ENCODE measurements at places on chromosomes 7 and 10. TPM values are rescaled to one million over a fixed set of nuclear protein-coding genes. Genes with fewer than 3 reads are reported as not detected.

DNA sequence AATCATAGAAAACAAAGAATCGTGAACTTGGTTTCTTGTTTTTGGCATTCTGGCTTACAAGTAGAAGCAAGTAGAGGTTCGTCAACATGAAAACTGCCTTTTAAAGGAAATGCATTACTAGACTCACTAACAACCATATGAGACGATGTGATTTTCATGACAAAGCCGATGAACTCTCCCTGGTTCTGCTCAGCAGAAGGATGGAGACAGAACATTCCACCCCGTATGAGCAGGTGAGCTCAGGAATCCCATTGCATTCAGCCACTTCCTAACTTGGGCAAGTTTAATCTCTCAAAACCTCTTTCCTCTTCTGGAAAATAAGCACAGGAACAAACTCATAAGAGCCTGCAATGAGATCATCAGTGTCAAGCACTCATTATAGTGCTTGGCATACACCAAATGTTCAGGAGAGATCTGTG, 57.4 kb upstream of the SVIL start:
- no peak for DNase-seq

- DNase-seq, result no peak
Observed at GRCh38 chr7:69597278-69598076, 798 bp upstream of the AUTS2 start.

DNA sequence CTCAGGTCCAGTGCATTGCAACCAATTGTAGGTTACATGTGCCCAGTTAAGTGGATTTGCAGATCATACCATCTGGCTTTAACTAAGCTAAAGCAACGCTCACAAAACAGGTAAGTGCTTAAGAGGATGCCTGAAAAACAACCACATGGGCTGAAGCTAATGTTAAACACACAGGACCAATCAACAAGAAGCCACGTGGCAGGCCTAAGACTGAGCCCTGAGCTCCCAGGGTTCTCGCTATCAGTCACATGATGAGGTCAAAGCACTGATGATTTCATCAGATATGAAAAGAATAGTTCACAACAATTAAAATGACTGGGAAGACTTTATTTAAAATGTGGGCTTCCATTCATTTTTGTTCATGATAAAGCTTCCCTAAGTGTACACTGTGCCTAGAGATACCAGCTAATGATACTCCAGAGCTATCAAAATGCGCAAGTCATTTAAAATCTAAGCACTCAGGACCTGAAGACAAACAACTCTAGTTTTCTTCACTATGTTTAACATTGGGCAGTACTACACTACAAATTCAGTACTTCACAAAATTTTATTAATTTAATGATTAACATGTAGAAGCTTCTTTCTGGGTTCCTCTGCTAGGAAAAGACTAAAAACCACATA, 90.6 kb downstream of the PIP4K2A start:
- no peak for DNase-seq

- peak; percentile 87 for DNase-seq
Observed at GRCh38 chr7:132548489-132549078, 27.7 kb downstream of the PLXNA4 start.

GRCh38 chr7:143177374-143178119, 5.7 kb upstream of the TAS2R39 start:
- no peak for DNase-seq

DNA sequence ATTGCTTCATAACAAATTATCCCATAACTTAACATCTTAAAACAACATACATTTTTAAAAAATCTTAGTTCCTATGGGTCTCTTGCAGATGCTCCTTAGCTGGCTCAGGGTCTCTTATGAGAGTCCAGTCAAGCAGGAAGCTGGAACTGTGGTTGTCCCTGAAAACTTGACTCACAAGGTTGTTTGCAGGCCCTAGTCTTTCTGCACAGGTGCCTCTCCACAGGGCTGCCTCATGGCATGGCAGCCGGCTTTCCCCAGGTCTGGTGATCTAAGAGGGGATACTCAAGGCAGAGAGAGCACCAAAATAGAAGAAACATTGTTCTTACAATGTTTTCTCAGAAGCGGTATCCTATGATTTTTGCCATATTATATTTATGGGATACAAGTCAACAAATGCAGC, 127.1 kb downstream of the CDK14 start:
- no peak for DNase-seq

Gene CRTAC1
- total RNA-seq, result not detected

DNA sequence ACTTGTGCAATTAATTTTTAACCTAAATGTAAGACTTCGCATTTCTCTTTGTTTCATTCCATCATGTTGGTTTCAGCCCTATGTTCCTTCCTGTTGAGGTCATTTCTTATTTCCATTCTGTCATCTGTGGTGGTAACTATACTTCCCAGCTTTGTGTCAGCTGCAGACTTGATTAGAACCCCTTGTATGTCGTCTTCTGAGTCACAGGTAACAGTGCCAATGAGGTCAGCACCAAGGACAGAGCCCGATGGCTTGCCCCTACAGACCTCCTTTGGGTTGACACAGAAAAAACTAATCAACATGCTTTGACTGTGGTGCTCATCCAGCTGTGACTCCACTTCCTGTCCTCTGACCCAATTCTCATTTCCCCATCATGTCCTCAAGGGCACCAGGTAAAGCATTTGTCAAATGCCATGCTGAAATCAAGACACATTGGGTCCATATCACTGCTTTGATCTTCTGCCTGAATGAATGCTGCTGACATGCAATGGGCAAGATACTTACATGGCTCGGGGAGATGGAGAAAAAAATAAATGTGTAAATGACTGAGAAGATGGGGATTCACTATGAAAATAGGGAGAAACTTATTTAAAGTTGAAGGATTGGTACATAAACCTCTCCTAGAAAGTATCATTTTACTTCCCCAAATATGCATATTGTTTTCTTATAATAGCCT, 25.6 kb upstream of the CRTAC1 start:
- no peak for DNase-seq

Gene FGFBP3
- 0.53 TPM for total RNA-seq

Gene PIK3CG
- total RNA-seq, result not detected

GRCh38 chr7:67553378-67553777, 556.7 kb downstream of the TYW1 start:
- DNase-seq, result no peak

DNA sequence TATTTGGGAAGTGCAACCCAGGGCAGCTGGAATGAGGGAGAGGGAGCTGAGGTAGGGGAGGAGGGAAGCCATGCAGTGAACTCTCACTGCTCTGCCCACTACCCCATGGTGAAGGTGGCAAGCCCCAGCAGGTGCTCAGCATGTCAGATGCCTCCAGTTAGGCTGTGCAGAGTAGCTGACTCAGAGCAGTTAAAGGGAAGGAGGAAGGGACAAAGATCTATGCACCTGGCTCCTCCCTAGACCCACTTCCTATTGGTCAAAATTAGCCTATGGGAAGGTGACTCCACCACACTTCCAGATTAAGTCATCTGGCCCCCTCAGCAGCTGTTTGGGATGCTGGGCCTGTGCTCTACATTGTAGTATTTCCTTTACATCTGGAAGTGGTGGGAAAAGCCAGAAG, 125.7 kb upstream of the MTPN start:
- no peak for DNase-seq

Gene SLC35G1
- total RNA-seq, result 5.0 TPM

GRCh38 chr7:32470871-32471270, 19.3 kb downstream of the LSM5 start:
- DNase-seq, result no peak

DNA sequence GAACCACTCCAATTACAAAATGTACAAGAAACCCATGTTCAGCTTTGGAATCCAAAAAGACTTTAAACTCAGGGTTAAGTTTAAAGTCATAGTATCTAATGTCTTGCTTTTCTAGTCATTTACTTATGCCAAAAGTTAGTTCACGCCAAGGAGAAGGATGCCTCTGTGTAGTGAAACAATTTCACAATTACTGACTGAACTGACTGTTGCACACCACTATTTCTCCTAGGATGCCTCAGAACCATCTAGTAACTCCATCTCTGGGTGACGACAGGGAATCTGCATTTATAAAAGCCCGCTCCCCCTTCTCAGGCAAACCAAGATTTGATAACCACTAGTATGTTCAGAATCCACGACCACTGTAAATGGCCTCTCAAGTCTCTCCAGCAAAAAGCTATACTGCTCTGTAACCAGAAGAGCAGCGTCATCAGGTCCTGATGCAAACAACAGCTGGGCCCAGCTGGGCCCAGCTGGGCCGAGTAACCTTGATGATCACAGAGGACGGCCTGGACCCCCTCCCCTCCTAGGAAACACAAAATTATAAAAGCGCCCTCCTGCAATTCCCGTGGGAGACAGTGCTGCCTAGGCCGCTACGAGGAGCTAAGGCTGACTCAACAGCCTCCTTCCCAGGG, 680 bp upstream of the ADO start:
- DNase-seq, result no peak

Gene LRIT1
- not detected for total RNA-seq

Gene EPHA1
- not detected for total RNA-seq

- no peak for DNase-seq
Observed at GRCh38 chr7:7557252-7557651, 9.4 kb upstream of the MIOS start.

Gene PRKG1
- total RNA-seq, result 11.1 TPM

Gene ANKRD30A
- total RNA-seq, result not detected

GRCh38 chr10:81520688-81521087, 354.3 kb upstream of the NRG3 start:
- no peak for DNase-seq

DNA sequence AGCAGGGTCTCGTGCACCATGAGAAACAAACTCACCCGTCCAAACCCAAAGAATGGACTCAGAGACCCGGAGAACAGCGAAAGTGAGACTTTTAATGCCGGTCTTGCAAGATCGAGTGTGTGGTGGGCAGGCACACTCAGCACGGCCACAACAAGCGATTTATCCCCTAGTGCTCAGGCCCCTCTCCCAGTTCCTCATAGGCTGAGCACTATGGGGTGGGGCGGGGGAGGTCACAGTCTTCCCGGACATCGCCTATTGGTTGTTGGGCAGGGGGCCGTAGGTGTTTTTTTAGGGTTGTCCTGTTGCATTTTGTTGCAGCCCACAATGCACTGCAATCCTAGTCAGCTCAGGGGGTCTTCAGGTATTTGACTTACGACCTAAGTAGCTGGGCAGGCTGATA, 608.3 kb upstream of the FOXK1 start:
- DNase-seq, result no peak

DNA sequence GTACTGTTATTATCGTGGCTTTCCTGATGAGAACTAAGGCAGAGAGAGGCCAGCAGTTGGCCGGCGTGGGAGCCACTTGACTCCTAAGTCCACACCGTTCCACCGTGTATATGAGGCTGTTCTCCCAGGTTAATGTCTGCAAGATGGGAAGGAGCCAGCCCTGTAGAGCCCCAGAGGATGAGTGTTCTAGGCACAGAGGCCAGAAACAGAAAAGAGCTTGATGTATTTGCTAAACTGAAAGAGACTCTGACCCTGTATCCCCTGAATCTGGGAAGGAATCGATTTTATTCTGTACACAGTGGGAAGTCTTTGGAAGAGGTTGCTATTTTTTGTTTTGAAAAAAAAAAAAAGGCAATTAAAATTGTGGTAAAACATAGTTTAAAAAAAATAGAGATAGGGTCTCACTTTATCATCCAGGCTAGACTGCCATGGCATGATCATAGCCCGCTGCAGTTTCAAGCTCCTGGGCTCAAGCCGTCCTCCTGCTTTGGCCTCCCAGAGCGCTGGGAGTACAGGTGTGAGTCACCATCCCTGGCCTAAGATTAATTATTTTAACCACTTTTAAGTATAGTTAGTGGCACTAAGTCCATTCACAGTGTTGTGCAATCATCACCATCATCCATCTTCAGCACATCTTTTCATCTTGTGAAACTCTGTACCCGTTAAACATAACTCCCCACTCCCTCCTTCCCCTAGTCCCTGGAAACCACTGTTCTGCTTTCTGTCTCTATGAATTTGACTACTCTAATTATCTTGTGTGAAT, 348.8 kb downstream of the SDK1 start:
- DNase-seq, result no peak

Gene ELN
- total RNA-seq, result 9.3 TPM

GRCh38 chr10:72525689-72526088, 100.2 kb downstream of the MICU1 start:
- no peak for DNase-seq

Gene FAM221A
- not detected for total RNA-seq

Gene GPER1
- total RNA-seq, result 5.9 TPM

Gene KLF14
- not detected for total RNA-seq

- DNase-seq, result peak; percentile 76
Observed at GRCh38 chr7:82183634-82184033, 259.9 kb downstream of the CACNA2D1 start.

Measured in HFFc6 (cell line).